Activated CD8-positive, alpha-beta T cell treated with anti-CD3 and anti-CD28 coated beads for 36 hours (primary cell): ENCODE measurements at places on chromosomes 5 and 9.

GRCh38 chr5:126883564-126884245 lies 106.8 kb downstream of the LMNB1 start:
- no peak for DNase-seq

DNA sequence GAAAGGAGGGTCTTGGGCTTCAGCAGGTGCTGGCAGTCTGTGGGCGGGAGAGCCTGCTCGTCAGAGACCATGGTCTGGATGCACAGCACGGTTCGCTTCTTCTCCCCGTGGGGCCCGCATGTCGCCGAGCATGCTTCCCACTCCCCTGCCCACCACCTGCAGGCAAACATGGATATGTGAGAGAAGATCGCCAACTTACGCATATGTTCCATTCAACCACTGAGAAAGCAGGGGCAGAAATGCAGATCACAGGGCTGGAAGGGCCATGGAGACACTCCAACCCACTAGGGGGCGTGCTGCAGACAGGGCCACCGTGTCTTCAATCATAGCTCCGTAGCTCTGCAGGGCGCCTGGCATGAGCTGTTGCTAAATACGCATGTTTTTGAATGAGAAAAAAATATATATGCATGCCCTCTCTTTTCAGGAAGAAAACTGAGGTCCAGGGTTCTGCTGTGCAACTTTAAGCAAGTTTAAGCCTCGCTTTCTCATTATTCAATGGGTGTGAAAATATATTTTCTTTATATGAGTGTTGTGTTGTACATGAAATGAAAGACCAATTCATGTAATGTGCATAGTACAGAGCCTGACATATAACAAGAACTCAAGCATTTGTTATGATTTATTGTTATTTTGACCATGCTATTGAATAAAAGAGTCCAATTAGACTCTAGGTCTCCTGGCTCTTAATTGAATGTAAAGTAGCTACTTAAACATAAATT lies 148.0 kb downstream of the TARS1 start:
- peak; percentile 67 for DNase-seq

DNA sequence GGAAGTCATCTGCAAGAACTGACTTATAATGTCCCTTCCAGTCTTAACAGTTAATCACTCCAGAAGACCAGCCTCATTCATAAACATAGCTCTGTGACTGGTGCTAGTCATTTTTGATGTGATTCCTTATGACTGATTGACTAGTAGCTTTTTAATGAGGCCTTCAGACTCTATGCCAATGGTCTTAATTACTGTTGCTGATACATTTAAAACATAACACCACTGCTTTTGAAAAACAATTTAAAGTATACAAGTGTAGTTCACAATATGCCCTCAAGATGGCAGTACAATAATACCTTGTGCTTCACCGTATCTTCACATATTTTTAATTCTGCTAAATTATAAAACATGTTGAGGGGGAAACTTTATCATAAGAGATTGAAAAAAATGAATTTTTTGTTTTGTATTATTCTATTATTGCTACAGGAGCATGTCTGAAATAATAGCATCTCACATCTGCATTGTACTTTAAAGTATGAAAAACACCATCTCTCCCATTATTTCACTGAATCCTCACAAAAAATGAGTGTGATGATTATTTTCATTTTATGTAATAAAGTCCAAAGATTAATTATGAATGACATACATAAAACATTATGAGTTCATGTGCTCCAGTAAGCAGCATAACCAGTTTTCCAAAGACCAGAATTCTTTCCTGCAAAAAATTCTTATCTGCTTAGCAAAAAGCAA lies 55.2 kb upstream of the SHISAL2B start:
- DNase-seq: no peak

GRCh38 chr5:14420101-14420811 lies 161.3 kb upstream of the OTULINL start:
- DNase-seq: no peak

GRCh38 chr5:100889165-100889743 lies 13.8 kb downstream of the ST8SIA4 start:
- DNase-seq: no peak

- no peak for DNase-seq
Observed at GRCh38 chr5:171849585-171850323, 64.1 kb downstream of the SMIM23 start.

DNA sequence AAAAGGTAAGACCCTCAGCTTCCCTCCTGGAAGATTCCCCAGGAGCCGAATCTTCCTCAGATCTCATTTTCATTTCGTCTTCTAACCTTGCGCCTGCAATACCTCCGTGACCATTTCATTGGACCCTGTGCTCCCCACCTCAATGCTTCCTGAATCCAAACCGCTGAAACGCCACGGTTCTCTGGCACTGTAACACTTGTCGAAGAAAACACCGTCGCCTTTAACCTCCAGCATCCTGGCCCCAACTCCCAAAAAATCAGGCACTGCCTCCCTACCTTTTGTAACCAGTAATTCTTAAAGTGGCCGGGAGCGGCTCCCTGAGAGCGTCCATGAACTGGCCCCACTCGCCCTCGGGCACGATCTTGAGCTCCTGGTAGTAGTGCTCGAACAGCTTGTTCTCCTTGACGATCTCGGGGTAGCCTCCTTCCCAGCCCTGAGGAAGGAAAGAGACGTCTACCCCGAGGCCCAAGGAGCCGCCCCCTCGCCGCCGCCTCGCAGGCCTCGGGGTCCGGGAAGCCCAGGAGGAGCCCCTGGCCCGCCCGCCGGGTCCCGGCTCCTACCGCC lies 438 bp downstream of the NSUN2 start:
- DNase-seq: peak; percentile 38

GRCh38 chr5:170071748-170072147 lies 33.9 kb upstream of the FOXI1 start:
- DNase-seq: no peak

DNA sequence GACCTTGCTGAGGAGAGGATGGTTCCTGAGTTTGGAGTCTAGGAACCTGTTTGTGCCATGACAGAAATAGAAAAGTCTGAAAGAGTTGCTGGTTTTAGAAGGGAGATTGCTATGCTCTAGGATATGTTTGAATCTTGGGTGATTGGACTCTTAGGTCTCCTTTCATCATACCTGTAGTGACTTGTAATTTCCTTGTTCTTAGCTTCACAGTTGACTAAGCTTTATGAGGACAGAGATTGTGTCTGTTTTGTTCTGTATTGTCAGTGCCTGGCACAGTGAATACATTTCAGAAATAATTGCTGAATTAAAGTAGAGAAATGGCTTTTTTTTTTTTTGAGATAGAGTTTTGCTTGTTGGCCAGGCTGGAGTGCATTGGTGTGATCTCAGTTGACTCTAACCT lies 31.5 kb downstream of the GAPVD1 start:
- no peak for DNase-seq

- no peak for DNase-seq
Observed at GRCh38 chr5:179275941-179276837, 69.1 kb downstream of the ADAMTS2 start.

- DNase-seq: no peak
Observed at GRCh38 chr9:130138171-130138653, 34.0 kb upstream of the NCS1 start.

DNA sequence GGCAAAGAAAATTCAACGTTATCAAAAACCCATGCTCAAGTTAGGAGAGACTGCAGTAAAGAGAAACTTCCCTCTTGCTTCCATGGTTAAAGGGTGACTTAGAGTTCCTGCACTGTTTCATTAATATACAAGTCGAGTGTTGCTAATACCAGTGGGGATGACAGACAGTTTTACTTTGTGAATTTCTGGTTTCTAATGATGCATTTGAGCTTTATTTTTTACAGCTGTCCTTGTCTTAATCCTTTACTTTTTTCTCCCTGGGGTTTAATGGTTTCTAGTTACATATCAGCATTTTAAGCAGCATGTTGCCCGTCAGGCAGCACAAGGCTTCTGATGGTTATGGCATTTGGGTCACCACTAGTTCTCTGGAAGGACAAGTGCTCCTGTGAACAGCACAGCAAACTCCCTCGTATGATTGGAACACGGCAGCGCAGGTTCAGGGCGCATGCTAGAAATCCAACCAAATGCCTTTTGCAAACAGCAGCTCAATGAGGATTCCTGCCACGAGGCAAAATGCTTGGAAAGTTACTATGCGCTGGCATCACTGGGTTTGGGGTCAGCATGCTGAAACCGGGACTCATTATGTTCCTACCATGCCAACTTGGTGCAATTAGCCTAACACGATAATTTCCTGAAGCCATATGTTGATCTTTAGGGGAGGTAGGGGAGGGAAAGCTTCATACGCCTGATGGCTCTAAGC lies 463.8 kb downstream of the BNC2 start:
- DNase-seq: no peak

DNA sequence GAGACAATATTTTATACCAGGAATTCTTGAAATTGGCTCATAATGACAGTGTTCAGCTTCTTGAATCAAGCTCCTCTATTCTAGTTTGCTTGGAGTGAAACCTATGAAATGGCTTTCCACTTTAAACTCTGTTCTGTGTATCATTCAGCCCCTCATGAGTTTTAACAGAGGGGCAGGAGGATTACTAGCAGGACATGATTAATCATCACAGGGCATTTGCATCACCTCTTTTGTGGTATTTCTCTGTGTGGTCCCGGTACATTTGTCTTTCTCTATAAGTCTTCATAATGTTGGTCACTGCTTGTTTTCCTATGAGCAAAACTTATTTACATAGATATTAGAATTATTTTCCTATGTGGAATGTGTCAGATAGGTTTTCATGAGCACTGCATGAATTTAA lies 21.2 kb downstream of the CAST start:
- DNase-seq: no peak

- DNase-seq: no peak
Observed at GRCh38 chr5:95730011-95730700, 980 bp upstream of the RHOBTB3 start.

DNA sequence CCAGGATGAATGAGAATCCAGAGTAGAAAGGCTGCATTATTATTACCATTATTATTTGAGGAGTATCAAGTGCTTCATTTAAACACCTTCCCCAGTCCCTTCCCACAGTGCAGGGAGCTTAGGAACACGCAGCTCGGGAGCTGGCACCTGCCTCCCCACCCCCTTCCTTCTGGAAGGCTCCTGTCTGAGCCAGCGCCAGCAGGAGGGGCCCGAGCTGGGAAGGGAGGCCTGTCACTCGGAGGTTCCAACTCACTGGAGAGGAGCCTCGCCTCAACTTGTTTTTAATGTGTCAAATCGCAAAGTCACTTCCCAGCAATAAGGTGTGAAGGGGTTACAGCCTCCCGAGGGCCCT lies 156.4 kb upstream of the IRX4 start:
- DNase-seq: no peak

DNA sequence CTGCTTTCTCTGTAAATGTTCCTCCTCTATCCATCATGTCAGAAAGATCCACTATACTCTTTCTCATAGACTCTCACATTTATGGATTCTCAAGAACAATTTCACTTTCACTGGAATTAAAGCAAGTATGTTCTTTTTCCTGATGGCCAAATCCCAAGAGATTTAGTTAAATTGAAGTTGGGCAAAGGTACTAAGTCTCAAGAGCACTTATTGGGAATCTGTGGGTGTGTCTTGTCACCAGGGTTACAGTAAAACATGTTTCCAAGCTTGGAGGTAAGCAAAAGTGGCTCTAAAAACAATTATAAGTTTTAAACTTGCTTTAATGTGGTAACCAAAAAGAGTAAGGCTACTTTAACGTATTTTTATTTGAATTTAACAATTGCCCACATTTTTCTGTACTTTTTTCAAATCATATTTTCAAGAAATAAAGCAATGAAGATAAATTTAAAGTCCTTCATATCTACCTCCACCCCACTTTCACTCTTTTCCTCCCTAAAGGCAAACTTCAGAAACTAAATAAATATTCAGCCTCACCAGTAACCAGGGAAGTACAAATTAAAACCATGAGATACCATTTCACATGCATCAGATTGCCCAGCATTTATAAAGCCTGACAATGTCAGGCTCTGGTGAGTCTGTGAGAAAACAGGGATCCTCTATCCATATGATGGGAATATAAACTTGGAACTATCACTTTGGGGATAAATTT lies 387.4 kb downstream of the CETN3 start:
- DNase-seq: no peak

GRCh38 chr9:93098236-93098946 lies 2.4 kb downstream of the CARD19 start:
- DNase-seq: peak; percentile 87

DNA sequence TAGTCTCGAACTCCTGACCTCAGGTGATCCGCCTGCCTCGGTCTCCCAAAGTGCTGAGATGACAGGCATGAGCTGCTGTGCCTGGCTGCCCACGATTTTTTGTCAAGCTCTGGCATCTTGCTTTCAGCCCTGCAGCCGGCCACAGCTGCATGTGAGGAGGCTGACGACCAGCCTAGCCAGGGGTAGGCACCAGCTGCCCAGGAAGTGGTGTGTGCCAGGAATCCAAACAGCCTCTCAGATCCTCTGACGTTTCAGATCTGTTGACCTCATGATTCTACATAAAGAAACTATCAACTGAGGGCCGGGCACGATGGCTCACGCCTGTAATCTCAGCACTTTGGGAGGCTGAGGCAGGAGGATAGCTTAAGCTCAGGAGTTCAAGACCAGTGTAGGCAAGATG lies 19.0 kb downstream of the DYNC2I2 start:
- no peak for DNase-seq

GRCh38 chr9:127767909-127768331 lies 10.5 kb downstream of the SH2D3C start:
- no peak for DNase-seq

- DNase-seq: no peak
Observed at GRCh38 chr9:6961845-6962522, 204.2 kb downstream of the KDM4C start.

- DNase-seq: no peak
Observed at GRCh38 chr5:56523790-56524575, 290.9 kb upstream of the ANKRD55 start.

DNA sequence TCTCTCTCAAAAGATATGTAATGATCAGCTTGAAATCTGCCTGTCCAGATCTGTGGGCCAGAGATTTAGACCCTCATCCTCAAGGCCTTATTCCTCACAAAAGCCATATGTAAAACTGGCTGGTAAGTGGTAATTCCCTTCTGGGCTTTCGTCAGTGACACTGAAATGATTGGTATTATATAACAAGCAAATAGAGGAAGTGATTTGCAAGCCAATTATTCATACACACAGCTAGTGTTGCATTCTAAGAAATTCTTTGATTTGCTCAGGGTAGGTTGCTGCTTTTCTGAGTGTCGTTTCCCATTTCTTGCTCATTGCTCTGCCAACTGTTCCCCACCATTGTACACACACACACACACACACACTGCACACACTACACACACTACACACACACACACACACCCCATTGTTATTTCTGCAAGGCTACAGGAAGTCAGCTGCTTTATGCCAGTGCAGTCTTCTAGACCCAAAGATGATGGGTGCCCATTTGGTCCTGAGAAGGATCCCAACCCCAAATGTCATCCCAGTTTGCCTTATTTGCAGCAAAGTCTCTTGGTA lies 76.8 kb downstream of the PRLR start:
- DNase-seq: no peak

- no peak for DNase-seq
Observed at GRCh38 chr9:130100681-130101080, 47.0 kb downstream of the GPR107 start.
